ENCODE measurements at places on chromosomes 5 and 9.

GRCh38 chr5:135857630-135858311 is 23.3 kb downstream of the SLC25A48 start:
- DNase-seq, result no peak

DNA sequence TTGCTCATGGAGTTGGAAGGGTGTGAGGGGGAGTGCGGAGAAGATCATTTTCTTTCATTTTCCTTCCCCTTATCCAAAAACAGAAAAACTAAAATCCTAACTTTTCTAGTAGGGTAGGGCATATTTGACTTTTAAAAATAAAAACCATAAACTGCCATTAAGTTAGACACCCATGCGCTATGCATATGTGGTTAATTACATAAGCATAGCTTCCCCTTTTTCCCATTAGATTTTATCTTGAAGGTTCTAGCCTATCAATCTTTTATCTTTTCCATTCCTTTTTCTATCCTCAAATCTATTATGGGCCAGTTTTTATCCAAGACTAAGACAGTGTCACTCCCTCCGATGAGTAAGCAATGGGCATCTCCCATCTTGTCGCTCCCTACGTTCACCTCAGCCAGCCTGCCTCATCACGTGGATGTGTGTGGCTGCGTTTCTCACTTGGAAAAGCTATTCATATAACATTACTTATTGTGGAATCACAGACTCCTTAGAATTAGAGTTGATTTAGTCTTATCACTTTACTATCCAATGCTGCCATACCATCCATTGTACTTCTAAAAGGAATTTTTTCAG is 49.2 kb downstream of the PCSK5 start:
- DNase-seq, result no peak

DNA sequence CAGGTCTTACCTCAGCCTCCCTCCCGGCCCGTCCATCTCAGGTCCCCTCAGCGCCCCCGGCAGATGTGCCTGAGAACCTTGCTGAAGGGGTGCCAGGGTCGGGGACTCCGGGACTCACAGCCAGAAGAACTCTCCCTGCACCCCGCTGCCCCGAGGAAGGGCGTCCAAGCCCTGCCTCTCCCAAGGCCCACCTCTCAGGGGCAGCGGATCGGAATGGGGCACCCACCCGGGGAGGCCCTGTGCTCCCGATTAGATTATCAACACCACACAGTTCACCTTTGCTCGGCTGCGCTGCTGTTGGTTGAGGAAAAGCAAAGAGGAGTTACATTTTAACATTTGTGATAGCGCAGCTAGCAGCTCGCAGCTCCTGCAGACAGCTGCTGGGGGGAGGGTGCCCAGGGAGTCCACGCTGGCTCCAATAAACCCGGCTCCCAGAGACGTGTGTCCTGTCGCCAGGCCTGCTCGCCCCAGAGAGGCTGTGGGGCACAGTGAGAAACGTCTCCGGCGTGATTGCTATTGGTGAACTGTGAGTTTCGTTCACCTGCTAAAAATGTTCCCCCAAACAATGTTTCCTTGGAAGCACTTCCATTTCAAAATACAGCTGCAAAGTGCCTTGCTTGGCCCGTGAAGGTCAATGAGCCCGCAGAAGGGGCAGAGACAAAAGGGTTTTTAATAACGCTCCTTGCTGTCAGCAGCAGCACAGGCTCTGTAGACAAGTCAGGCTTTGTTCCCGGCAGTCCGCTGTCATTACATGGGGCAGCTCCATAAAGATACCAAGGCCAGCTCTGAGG is 18.6 kb upstream of the SLC6A19 start:
- DNase-seq, result no peak

- no peak for DNase-seq
These were observed 33.2 kb downstream of the TTLL11 start for GRCh38 chr9:122059955-122060324.

DNA sequence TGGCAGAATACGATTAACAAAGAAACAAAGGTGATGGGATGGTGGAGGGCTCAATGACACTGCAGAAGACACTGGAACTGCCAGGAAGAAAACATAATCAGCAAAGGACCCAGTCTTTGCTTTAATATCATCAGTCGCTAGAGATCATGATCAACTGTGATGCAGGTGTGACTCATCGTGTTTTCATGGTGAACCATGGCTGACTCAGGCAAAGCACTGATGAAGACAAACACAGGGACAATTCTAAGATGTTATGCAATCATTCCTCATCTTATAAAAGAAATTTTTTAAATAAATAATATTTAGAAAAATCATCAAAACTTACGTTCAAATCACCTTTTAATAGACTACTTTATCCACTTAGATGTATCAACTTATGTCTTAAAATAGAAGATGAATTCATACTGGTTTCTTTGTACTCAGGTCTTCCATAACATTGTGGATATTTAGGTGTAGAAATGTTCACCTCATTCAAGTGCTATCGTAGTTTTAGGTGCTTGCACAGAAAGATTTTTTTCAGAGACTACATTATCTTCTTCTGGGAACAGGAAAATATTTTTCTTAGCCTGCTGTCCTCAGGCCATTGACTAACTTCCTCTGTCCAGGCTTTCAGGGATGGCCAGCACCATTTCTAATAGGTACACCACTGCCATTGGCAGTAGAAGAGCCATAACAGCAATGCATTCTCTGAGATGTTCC is 673.4 kb upstream of the MEF2C start:
- no peak for DNase-seq

Measured in renal cortex interstitium (tissue), 15 donors.